Left lung (tissue), 14 donors: ENCODE measurements at places on chromosomes 5 and 9. TPM values are rescaled to one million over a fixed set of nuclear protein-coding genes. Genes with fewer than 3 reads are reported as not detected.

GRCh38 chr9:79952401-79952800 is 380.6 kb downstream of the TLE4 start:
- no peak overlapping the region for H3K27ac ChIP-seq
- no peak overlapping the region for H3K4me3 ChIP-seq
- no peaks in the 10 kb centered on the region for H3K36me3 ChIP-seq
- H3K4me1 ChIP-seq = no peaks in the 10 kb centered on the region

Gene IL3
- total RNA-seq = not detected

DNA sequence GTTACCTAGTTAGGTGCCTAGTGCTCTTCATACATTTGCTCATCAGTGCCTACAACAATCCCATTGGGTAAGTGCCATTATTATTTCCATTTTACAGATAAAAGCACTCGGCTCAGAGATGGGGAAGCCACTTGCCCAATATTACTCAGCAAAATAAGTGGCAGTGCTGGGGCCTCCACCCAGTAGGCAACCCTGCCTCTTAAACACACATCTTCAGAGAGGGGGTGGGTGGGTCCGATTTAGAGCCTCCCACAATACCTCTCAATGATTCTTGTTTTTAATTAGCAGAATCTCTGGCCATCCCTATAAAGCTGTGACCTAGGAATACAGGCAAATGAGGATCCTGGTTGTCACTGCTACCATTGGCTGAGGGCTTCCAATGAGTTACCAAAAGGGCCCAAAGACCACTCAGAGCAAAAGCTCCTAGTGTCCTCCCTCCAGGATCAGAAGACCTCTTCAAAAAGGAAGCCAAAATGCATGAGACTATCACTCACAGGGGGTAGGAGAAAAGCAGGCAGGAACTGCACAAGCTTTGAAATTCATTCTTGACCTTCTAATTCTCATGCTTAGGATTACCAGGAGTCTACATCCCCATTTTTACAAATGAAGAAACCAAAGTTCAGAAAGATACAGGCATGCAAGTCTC is 36.1 kb upstream of the UBE2D2 start:
- H3K27me3 ChIP-seq = no peaks in the 10 kb centered on the region
- no peaks in the 10 kb centered on the region for H3K36me3 ChIP-seq
- no peaks in the 10 kb centered on the region for H3K4me1 ChIP-seq
- no peak overlapping the region for H3K4me3 ChIP-seq
- no peak overlapping the region for H3K27ac ChIP-seq
- DNase-seq = no peak

DNA sequence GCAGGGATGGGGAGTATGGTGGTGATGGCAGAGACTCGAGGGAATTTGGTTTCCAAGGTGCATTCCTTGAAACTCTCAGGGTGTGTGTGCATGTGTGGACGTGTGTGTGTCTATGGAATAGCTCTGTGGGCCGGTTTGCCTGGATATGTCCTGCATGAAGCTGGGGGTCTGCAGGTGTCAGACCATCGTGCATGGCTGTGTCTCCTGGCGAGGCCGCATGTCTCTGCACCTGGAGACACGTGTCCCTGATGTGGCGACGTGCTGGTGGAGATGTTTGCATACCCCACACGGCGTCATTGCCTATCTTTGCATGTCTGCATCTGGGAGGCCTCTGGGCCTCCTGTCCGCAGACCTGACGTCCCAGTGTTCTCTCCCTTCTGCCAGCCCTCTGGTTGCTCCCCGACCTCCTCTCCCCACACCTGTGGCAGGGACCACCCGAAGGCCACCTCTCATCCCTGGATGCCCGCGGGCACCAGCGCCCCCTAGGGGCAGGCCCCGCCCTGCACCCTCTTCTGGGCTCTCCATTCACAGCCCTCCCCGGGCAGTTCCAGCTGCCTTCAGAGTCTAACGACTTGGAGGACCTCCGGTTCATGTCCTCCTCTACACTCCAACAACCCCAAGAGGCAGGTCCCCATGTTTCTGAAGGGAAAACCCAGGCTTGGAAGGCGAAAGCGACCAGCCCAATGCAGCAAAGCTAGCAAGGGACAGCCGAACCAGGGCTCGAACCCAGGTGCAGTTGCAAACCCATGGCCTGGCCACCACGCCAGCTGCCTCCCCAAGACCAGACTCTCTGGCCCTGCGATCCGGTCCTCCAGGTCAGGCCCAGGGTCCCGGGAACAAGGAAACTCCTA is 88.6 kb downstream of the LMX1B start:
- no peaks in the 10 kb centered on the region for H3K36me3 ChIP-seq
- H3K27ac ChIP-seq = no peak overlapping the region
- peaks cover 8% of the 10 kb centered on the region for H3K4me1 ChIP-seq
- H3K27me3 ChIP-seq = peaks cover 78% of the 10 kb centered on the region
- DNase-seq = no peak

Gene WNT8A
- total RNA-seq = not detected

DNA sequence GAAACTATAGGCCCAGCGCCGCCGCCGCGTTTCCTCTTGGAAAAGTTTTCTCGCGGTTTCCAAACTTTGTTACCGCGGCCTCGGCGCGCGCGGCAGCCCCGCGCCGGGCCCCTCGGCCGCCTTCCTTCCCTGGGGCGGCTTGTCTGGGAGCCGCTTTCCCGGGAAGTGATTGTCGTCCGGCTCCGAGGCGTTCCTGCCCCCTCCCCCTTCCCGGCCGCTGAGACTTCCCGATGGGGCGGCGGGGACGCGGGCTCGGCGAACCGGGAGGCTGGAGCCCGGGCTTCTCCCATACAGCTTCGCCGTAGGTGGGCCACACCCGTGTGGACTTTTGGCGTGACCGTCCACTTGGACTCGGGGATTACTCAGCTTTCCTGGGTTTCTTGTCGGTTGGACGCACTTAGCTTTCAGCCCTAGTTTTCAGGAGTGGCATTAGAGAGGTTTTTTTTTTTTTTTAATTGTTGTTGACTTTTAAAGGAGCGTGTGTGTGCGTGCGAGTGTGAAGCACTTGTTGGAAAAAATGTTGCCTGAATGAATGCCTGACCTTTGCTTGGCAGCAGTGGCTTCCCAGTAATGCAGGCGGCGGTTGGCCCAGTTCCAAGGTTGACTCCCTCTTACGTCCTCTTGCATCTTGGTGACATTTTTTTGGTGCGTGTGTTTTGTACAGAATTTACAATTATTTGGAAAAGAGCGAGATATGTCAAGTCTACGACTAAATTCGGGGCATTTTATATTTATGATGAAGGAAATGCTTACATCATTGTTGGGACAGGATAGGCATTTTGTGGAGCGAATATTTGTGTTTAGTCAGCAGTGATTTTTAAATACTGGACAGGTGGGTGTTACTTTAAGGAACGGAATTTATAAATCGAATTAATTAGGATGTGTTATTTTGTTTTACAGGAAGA is 821 bp downstream of the CTNNA1 start:
- no peaks in the 10 kb centered on the region for H3K36me3 ChIP-seq
- H3K27me3 ChIP-seq = no peaks in the 10 kb centered on the region
- H3K27ac ChIP-seq = peak overlapping the region; percentile 97
- peaks cover 12% of the 10 kb centered on the region for H3K4me1 ChIP-seq
